ENCODE measurements at places on chromosomes 6 and 20.

- no peak for DNase-seq
Observed at GRCh38 chr20:61950641-61951071, 115.0 kb downstream of the TAF4 start.

DNA sequence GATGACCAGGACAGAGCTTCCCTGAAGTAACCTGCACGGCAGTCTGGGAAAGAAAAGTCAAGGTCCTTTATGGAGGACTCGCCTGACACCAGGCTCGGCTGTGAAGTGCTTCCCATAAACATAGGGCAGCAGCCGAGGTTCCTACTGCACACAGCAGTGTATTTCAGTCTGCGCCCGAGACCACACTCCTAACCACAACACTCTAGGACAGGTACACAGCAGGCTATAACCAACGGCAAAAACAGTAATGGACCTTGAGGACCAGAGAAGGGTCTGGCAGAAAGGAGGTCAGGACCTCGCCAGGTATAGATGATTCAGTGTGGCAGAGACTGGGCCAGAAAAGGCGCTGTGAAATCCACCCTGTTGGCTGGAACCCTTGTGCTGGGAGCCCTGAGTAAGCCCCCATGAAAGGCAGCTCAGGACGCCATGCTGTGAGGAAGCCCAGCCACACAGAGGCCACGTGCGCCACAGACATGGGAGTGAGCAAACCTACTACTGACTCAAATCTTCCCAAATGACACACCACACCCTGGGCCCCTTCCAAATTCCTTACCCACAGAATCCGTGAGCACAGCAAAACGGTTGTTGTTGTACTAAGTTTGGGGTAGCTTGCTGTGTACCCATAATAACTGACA lies 129.6 kb upstream of the CST7 start:
- no peak for DNase-seq

- no peak for DNase-seq
Observed at GRCh38 chr20:15675061-15675514, 898.2 kb downstream of the KIF16B start.

DNA sequence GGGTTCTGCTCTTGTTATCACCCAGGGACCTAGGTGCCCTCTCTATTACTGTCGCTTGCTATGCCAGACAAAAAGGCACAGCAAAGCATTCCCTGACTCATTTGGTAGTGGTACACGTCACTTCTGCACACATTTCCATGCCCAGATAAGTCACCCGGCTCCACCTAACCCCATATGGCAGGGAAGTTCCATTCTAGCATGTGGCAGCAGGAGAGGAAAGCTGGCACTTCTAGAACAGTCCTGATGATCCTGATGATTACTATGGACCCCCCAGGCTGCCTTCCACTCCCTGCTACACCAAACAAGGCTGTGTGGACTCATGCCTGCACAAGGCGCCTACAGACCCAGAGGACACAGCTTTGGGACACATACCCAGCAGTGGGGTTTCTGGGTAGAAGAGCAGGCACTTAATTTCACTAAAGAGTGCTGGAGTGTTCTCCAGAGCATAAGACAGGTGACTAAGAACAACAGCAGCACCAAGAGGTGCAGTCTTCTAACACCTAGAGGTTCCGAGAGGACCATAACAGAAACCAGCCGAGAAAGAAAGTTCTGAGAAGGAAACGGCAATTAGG lies 53.5 kb upstream of the NELFCD start:
- no peak for DNase-seq

DNA sequence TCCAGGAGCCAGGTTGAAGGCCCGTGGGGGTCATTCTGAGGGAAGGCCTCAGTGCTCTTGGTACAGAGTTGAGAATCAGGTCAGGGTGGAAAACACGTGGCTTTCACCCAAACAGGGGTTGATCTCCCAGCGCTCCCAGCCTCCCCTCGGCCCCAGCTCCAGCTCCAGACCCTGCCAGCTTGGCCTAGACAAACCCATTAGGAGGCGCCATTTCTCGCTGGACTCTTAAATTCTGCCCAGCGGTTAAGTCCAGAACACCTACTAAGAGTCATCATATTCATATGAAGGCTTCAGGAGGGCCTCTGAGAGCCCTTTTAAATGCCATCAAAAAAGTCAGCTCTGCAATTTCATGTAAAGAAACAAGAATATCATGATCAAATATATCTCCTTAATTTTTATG lies 158.0 kb upstream of the RIN2 start:
- DNase-seq: no peak

GRCh38 chr6:146913842-146914488 lies 290.3 kb upstream of the STXBP5 start:
- no peak for DNase-seq

GRCh38 chr6:26494117-26494516 lies 6.0 kb upstream of the BTN1A1 start:
- no peak for DNase-seq

All from stimulated activated CD4-positive, alpha-beta T cell treated with anti-CD3 and anti-CD28 coated beads, Interleukin-4, amount 100 ng/mL, for 1 hour (primary cell).